ENCODE measurements at places on chromosomes 6 and 20.

DNA sequence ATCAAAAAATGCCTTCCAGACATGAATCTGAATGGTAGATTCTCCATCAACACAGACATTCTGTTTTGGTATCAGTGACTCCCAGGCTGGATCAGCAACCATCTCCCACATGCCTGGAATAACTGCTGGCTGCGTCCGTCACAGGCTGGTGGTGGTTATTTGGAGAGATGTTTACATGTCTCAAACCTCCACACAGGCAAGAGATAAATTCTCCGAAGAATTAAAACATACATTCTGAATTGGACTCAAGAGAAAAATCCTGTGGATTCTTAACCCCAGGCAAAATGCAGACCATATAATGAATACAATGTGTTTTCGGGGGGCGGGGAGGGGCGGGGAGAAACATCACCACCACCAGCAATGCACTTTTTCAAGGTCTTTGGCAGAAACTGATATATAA, 108.2 kb downstream of the THBS2 start:
- DNase-seq = no peak

- no peak for DNase-seq
Observed at GRCh38 chr6:41252401-41253169, 24.4 kb downstream of the TREML4 start.

- DNase-seq = no peak
Observed at GRCh38 chr6:99017150-99017549, 69.4 kb upstream of the FBXL4 start.

- peak; percentile 60 for DNase-seq
Observed at GRCh38 chr20:48793776-48794175, 34.0 kb downstream of the PREX1 start.

DNA sequence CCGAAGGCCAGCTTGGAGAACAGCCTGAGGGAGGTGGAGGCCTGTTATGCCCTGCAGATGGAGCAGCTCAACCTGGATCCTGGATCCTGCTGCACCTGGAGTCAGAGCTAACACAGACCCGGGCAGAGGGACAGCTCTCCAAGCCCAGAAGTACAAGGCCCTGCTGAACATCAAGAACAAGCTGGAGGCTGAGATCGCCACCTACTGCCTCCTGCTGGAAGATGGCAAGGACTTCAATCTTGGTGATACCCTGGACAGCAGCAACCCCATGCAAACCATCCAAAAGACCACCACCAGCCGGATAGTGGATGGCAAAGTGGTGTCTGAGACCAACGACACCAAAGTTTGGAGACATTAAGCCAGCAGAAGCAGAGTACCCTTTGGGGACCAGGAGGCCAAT, 223.5 kb upstream of the ID4 start:
- no peak for DNase-seq

DNA sequence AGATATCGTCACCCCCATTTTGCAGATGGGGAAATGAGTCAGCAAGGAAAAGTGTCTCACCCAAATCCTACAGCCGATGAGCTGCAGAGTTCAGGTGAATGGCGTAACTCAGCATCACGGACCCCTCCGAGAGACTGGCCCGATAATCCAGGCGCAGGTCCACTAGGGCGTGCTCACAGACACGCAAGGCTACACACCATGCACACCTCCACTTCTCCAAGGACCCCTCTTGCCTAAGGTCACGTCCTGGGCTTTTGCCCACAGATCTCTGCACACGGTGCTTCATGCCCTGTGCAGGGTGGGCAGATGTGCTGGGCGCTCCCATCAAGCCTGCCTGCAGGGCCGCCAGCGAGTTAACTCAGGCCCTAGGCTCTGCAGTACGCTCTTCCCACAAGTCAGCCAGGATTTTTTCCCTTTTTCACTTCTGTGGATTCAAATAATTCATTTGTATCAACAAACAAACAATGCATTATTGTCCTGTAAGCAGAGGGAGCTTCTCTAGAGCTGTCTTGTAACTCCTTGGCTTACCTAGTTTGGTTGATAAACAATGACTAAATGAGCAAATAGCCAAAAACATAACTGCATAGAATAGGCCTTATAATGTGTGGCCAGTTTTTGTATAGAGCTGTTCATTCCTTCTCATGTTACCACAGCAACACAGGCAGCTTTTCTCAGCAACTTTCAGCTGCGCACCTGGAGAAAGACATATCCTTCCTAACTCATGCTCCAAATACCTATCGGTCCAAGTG, 139.1 kb downstream of the AGPAT4 start:
- DNase-seq = no peak

- DNase-seq = no peak
Observed at GRCh38 chr6:14919038-14919670, 326.7 kb upstream of the JARID2 start.

DNA sequence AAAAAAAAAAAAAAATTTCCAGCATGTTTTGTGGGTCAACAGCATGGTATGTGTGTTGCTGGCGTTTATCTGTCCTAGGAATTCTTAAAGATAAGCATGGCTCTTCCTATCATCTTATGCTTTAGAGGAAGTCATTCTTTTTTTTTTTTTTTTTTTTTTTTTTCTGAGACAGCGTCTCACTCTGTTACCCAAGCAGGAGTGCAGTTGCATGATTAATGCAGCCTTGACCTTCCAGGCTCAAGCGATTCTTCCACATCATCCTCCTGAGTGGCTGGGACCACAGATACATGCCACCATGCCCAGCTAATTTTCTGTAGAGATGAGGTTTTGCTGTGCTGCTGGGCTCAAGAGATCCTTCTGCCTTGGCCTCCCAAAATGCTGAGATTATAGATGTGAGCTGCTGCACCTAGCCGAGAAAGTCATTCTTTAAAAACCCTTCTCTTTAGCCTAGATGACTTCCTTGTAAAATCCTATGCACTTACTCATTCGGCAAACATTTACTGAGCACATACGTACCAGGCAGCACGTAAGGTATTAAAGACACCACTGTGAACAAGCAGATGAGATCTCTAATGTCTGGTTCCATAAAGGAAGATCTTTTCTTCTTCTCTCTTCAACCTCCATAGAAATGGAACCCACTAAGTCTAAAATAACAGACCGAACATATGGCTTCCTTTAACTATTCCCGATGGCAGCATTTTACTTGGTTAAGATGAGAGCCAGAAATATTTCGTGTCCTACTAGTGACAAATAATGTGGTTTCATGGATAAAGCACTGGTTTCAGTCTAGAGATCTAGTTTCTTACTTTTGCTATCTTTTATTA, 122.4 kb downstream of the RIN2 start:
- no peak for DNase-seq

DNA sequence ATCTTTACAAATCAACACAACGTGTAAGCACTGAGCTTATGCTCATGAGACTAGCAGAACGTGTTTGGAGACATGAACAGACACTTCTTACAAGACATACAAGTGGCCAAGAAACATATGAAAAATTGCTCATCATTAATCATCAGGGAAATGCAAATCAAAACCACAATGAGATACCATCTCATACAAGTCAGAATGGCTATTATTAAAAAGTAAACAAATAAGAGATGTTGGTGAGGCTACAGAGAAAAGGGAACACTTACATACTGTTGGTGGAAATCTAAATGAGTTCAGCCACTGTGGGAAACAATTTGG, 327.9 kb upstream of the SOX4 start:
- no peak for DNase-seq

GRCh38 chr20:38840053-38840893, 34.8 kb downstream of the PPP1R16B start:
- no peak for DNase-seq

DNA sequence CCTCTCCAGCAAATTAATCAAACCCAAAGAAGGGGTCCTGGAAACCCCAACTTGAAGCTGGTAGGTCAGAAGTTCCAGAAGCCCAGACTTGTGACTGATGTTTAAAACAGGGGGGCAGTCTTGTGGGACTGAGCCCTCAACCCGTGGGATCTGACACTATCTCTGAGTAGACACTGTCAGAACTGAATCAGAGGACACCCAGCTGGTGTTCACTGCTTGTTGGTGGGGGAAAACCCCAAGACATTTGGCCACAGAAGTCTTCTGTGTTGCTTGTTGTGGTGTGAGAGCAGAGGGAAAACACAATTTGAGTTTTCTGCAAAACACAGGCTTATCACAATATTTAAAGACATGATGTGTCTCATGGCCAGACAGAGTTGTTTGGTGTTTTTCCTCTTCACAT, 29.9 kb downstream of the KIF13A start:
- no peak for DNase-seq

DNA sequence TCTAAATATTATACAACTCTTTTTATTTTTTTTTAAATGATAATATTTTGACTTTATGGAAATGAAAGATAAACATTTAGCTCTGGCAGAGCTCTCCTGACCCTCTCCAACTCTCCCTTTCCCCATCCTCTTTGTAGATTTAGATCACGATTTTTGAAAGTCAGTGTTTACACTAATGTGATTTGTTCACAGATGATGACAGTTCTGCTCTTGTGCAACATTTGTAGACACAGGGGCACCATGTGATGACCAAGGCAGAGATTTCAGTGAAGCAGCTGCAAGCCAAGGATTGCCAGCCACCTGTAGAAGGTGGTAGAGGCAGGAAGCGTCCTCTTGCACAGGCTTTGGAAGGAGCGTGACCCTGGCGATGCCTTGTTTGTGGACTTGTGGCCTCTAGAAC, 483.2 kb downstream of the QKI start:
- DNase-seq = no peak

DNA sequence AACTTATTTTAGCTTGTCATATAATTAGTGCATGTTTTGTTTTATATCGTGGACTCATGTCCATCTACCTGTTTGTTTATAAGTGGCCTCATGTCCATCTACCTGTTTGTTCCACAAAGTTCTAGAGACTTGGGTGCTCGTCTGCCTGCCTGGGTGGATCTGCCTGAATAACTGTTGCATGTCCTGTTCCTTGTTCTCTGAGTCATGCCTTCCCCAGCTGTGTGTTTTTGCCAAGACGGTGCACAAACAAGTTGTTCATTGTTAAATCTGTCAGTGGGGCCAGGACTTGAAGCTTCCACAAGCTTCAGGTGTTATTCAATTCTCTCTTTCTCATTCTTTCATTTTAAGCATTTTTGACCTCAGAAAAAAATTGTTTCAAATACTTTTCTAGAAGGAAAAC, 358.0 kb upstream of the CITED2 start:
- no peak for DNase-seq

GRCh38 chr6:63816982-63817436, 181.4 kb downstream of the PHF3 start:
- peak; percentile 47 for DNase-seq

- no peak for DNase-seq
Observed at GRCh38 chr6:5786321-5786968, 220.3 kb downstream of the NRN1 start.

DNA sequence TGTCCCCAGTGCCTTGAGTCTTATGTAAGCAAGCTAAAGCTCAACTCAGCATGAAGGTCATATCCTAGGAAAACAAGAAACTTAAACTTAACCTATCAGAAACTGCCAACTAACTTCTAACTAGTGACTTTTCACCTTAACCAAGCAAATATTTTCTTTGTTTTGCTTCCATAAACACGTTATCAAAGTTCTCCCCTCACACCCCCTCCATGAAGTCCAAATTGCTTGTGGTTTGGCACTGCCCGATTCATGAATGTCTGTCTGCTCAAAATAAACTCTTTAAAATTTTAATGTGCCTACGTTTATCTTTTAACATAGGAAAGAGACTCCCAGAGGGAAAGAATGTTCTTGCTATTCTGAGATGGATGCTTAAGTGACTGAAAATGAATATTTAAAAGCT, 34.9 kb downstream of the GSTA2 start:
- DNase-seq = no peak

GRCh38 chr6:105902401-105903031, 183.6 kb upstream of the PRDM1 start:
- DNase-seq = no peak

DNA sequence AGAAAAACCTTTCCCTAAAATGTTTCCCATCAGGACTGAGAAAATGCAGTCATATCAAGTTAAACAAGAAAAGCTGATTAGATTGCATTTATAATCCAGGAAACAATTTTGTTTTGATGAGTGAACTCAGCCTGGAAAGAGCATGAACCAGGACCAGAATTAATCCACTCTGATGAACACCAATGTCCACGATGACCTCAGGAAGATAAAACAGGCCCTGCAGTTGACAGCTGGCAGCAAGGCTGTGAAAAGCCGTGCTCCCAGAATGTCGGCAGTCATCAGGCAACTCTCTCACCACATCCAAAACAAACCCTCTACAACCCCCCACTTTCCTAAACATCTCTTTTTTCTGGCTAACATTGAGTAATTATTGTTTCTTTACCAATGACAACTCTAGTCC, 74.0 kb upstream of the PROKR2 start:
- peak; percentile 50 for DNase-seq

DNA sequence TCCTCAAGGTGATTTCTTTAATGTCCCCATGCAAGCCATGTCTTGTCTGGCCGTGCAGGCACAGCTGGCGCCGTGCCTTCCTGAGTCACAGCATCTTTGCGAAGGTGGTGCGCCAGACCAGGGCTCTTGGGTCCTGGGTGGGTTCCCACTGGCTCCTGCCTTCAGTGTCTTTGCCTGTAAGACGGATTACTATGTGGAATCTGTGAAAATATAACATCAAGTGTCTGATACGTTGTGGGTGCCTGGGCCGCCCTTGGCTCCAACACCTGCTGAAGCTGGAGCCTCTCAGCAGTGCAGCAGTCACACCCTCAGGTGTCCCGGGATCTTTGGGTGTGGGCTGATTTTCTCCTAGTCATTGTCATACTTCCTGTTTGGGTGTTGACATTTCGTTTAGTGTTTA, 3.2 kb downstream of the OSBPL2 start:
- DNase-seq = no peak

- DNase-seq = peak; percentile 39
Observed at GRCh38 chr20:3203315-3204123, 963 bp downstream of the DDRGK1 start.

DNA sequence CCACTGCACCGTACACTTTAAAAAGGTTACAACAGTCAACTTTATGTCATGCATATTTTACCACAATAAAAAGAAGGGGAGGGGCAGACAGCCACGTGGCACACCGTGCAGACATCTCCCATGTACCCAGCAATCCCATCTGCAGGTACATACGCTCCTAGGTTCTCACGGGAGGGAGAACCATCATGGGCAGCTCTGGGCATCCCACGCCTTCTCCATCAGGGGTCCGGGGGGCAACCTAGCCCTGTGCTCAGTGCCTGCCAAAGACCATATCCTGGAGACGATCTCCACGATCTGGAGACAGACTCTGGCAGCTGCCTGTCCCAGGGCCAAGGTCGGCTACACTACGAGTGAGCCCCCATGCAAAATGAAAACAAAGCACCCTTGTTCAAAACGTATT, 2.5 kb upstream of the BNIP5 start:
- DNase-seq = no peak

DNA sequence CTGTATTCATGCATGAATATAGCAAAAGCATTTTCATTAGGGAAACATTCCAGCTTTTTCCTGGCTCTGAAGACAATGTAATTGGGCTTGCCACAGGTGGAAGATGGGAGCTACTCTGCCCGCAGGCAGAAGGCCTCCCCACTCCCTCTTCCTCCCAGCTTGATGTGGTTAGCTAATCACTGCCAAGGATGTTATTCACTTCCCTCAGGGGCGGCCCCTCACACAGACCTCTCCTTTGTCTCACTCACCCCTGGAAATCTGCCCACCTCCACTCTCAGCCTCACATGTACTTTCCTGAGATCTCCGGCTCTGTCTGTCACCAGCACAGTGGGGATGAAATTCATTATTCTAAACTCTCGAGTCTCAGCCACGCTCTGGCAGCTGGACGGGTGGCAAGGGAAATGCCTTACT, 100.7 kb downstream of the ANKRD60 start:
- DNase-seq = peak; percentile 39

- DNase-seq = no peak
Observed at GRCh38 chr6:138484018-138484731, 15.1 kb downstream of the NHSL1 start.

All from retina (tissue), 1 donor.